ENCODE measurements at places on chromosomes 7 and 10.

DNA sequence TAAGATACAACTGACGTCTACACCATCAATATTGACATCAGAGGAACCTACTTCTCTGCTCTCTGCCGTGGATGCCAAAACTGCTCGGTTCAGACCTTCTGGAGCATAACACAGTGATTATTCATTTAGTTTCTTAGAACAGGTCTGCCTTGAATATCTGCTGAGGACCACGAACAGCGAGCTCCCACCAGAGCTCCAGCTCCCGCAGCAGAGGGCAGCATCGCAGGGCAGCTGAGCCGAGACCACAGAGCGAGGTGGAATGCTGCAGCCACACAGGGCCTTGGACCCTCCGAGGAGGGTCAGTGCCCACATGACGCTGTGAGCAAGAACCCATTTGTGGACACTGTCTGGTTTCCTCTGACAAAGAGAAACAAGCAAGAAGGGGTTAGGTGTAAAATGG lies 6.8 kb downstream of the VIPR2 start:
- peaks cover 1% of the 10 kb centered on the region for H3K27me3 ChIP-seq
- H3K4me1 ChIP-seq = no peaks in the 10 kb centered on the region
- no peak overlapping the region for H3K4me3 ChIP-seq

DNA sequence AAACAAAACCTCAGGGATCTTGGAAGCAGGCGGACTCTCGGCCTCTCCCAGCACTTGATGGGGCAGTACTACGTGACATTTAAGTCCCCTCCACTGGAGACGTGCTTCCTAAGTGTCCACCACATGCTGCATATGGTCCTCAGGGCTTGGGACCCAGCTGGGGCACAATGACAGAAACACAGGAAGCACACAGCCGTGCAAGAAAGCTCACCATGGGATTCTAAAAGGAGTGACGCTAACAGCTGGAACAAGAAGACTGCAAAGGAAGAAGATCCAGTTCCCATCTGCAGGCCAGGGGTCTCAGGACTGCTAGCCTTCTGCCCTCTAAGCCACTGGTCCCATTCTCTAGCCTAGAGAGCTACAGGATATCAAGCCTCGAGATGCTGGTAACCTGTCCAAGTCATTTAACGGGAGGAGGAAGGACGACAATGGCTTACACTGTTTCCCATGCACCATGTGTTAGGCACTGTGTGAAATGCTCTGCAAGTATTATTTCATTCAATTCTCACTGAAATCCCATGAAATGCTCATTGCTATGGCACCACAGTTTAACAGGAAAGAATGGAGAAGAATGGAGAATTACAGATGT lies 61.1 kb downstream of the KCNMA1 start:
- H3K36me3 ChIP-seq = no peaks in the 10 kb centered on the region
- no peak overlapping the region for H3K4me3 ChIP-seq
- no peak overlapping the region for H3K27ac ChIP-seq
- DNase-seq = no peak
- no peaks in the 10 kb centered on the region for H3K27me3 ChIP-seq
- H3K4me1 ChIP-seq = no peaks in the 10 kb centered on the region

DNA sequence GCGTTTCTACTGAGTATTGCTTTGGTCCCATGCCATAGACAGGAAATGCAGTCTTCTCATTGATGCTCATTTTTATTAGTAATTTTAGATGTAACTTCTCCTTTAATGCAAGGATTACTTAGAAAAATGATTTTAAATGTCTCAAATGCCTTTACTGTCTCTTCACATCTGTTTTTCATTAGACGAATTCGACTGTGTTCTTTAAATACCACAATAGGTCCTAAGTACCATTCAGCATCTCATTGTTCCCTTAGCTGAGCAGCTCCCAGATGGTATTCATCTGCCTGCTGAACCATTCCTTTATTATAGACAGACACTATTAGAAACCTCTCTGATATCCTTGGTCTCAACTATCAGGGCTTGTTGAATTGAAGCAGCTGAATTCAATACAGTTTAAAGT lies 113.6 kb downstream of the LSMEM1 start:
- H3K27ac ChIP-seq = no peak overlapping the region
- no peaks in the 10 kb centered on the region for H3K27me3 ChIP-seq
- no peaks in the 10 kb centered on the region for H3K4me1 ChIP-seq
- no peaks in the 10 kb centered on the region for H3K36me3 ChIP-seq
- no peak for DNase-seq

- DNase-seq = peak; percentile 56
- no peaks in the 10 kb centered on the region for H3K4me1 ChIP-seq
- H3K27me3 ChIP-seq = no peaks in the 10 kb centered on the region
Measured at GRCh38 chr7:22109761-22110160, 164.1 kb upstream of the CDCA7L start.

- H3K4me1 ChIP-seq = no peaks in the 10 kb centered on the region
- H3K36me3 ChIP-seq = no peaks in the 10 kb centered on the region
- no peaks in the 10 kb centered on the region for H3K27me3 ChIP-seq
- peak within 1 kb of the TSS; percentile 71 for H3K4me3 ChIP-seq
Measured at GRCh38 chr7:32957326-32958045, at the start of gene FKBP9. TSS of gene FKBP9 (plus strand) at chr7:32957440. CDS start at chr7:32957574, 134 bp downstream.

- H3K27me3 ChIP-seq = no peaks in the 10 kb centered on the region
- no peak overlapping the region for H3K27ac ChIP-seq
- no peak for DNase-seq
- no peak overlapping the region for H3K4me3 ChIP-seq
- peaks cover 2% of the 10 kb centered on the region for H3K36me3 ChIP-seq
- H3K4me1 ChIP-seq = no peaks in the 10 kb centered on the region
Measured at GRCh38 chr10:122096705-122097104, 107.7 kb downstream of the TACC2 start.

DNA sequence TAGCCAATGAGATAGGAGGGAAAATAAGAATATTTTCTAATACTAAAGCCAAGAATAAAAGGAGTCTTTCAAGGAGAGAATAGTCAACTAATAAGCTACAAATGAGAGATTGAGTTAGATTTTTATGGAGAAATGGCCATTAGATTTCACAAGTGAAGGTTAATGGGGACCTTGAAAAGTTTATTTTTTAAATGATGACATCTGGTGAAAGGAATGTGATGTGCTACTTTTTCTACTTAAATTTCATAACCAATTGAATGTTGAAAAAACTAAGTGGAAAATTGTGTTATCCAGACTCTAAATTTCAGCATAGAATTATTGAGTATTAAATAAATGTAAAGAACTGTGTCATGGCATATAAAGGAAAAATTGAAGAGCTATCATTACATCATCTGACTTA lies 125.7 kb downstream of the TSPAN12 start:
- no peaks in the 10 kb centered on the region for H3K36me3 ChIP-seq
- no peak overlapping the region for H3K27ac ChIP-seq
- no peak for DNase-seq
- no peaks in the 10 kb centered on the region for H3K27me3 ChIP-seq
- H3K4me1 ChIP-seq = no peaks in the 10 kb centered on the region
